ENCODE measurements at places on chromosomes 4 and X. TPM values are rescaled to one million over a fixed set of nuclear protein-coding genes. Genes with fewer than 3 reads are reported as not detected.

Gene C1QTNF7
- total RNA-seq = 12.0 TPM

- no peak for DNase-seq
Observed at GRCh38 chrX:32614707-32615106, 596.6 kb downstream of the DMD start.

Gene SLC49A3
- 11.0 TPM for total RNA-seq

Gene COMMD8
- 8.8 TPM for total RNA-seq

GRCh38 chr4:2901186-2901585, 57.5 kb downstream of the ADD1 start:
- no peak for DNase-seq

DNA sequence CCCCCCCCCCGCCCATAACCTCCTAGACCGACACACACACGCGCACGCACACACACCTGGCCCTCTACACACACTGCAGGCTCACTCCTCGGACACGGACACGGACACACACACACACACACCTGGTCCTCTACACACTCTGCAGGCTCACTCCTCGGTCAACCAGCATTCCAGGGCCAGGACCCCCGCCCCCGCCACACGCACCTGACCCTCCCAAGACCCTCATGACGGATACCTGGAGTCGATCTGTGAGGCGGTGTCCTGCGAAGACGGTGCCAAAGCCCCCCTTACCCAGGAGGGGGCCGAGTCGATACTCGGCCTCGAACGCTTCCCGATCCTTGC, 552 bp downstream of the PIM2 start:
- no peak for DNase-seq

Gene UBE2A
- total RNA-seq = 35.8 TPM

DNA sequence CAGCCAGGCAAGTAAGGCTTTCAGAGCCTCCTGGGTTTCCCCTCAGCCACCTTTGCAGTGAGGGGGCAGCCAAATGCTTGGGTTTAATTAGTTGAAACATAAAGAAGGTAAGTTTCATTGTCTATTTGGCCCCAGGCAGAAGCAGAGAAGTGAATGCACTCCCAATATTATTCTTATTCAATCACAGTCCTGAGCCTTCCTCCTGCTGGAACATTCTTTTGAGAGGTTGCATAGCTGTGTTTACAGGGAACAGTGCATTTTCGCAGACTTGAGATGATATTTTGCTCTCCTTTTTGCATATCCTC, 13.9 kb downstream of the SLC2A9 start:
- no peak for DNase-seq

DNA sequence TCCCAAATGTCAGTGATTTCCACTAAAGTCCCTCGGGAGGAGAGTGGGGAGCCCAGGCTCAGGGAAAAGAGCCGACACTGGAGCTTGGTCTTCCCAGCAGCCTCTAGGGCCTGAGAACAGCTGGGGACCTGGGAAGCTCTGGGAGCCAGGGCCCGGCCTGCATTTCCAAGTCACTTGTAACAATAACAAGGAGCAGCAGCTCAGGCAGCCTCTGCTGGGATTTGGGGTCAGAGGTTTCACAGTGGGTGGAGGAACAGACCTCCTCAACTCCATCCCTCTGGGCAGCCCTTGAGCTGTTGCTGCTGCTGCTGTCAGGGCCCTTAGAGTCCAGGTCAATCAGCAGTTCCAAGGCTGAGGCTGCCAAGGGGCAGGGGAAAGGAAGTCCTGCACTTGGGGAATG, 11.1 kb downstream of the STARD8 start:
- DNase-seq = no peak

DNA sequence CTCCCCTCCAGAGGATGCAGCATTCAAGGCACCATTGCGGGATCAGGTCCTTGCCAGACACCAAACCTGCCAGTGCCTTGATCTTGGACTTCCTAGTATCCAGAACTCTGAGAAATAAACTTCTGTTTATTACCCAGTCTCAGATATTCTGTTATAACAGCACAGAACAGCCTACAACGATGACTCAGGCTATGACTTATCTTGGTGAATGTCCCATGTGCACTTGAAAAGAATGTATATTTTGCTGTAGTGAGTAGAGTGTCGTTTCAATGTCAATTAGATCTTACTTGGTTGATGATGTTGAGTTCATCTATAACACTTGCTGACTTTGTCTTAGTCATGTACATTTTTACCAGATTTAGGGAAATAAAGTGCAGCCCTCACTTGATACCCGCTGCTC, 34.5 kb upstream of the PGRMC1 start:
- DNase-seq = no peak

GRCh38 chr4:119932277-119932676, 134.4 kb downstream of the MAD2L1 start:
- no peak for DNase-seq

Gene WWC2
- 24.3 TPM for total RNA-seq

DNA sequence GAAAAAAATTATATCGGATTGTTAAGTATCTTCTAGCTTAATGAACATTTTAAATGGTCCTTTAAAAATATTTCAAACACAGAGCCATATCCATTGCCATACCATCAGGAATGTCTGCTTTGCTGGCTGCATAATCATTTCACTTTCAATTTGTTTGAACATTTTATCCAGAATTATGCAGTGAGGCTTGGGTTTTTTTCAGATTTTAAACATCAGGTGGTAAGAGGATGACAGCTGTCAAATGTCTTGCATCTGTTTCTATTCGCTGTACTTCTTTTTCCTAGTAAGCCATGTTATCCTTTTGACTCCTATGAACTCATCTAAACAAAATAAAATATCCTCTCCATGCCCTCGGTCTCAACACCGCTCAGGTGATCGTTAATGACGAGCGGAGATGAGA, 802 bp downstream of the RFC1 start:
- DNase-seq = no peak

Gene PPP1R3F
- 18.9 TPM for total RNA-seq

- no peak for DNase-seq
Observed at GRCh38 chrX:120213438-120214265, 37.0 kb upstream of the ZBTB33 start.

Gene CFP
- total RNA-seq = 0.74 TPM

Gene HTR2C
- 1.7 TPM for total RNA-seq

Gene WFS1
- total RNA-seq = 91.8 TPM

- no peak for DNase-seq
Observed at GRCh38 chr4:124541652-124542420, 170.7 kb downstream of the ANKRD50 start.

DNA sequence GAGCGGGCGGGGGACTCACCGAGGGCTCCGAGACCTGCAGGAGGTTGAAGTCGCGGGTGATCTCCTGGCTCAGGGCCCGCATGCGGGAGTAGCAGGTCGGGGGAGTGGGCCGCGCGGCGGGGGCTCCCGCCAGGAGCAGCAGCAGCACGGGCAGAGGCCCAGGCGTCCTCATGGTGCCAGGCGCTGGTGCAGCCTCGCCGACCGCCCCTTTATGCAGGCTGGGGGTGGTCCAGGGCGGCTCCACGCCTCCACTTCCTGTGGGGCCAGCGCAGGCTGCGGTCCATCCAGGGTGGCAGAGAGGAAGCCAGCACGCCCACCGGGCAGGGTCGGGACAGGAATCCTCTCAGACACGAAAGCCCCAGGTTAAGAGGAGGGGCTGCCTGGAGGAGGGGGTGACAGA, at the start of gene CYTL1:
Gene CYTL1, minus strand, starts transcription at position 185 of the 400 bp plus-strand sequence. Its CDS starts 13 bp downstream, at position 172.
- no peak for DNase-seq

Gene XAGE1A
- total RNA-seq = not detected

Gene IL1RAPL1
- not detected for total RNA-seq

- DNase-seq = no peak
Observed at GRCh38 chrX:129659141-129659540, 4.4 kb upstream of the APLN start.

Gene MUC7
- total RNA-seq = not detected

- DNase-seq = no peak
Observed at GRCh38 chrX:84709987-84710386, 207.7 kb upstream of the HDX start.
